ENCODE measurements at places on chromosomes 2 and 18.

DNA sequence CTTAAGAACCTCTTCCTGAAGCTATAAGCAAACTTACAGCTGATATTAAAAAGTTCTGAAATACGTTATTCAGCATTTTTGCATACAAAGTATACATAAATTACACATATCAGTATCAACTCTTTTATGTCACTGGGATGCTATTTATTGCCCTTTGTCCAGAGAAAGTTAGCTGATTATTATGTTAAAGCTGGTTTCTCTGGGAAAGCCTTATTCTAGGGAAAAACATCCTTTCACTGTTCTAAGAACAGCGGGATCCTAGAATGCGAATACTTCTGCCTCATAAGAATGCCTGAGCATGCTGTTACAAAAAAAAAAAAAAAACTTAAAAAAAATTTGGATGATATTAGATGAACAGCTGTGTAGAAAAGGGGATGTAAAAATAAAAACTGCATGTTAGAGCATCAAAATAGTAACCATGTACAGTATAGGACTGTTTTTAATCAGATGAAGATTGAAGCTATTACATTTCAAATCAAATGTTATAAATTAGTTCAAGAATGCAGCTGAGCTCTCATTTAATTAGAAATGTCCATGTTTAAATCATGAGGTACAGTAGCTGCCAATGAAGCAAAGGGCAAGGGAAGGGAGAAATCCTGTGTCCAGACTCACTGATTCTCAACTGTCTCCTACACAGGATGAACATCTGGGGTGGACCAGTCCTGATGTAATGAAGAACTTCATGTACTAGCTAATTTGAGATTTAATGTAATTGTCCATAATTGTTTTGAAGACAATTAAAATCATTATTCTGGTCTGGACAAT is 8.2 kb downstream of the FTCDNL1 start:
- DNase-seq = no peak

DNA sequence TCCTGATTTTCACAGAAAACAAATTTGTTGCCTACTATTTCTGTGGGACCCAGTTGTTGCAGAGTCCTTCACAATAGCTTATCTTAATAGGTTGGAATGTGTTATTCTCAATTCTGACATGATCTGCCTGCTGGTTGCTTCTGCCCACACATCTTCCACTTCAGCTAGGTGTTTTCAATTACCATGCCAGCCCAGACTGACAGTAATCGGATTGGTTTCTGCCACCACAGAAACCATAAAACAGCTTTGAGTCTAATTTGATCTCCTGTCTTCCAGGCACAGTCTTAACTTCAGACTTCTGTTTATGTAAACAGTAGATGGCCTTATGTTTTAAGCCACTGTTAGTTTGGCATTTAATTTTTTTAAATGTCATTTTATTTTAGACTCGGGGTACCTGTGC is 248.2 kb upstream of the RBMS1 start:
- DNase-seq = no peak

DNA sequence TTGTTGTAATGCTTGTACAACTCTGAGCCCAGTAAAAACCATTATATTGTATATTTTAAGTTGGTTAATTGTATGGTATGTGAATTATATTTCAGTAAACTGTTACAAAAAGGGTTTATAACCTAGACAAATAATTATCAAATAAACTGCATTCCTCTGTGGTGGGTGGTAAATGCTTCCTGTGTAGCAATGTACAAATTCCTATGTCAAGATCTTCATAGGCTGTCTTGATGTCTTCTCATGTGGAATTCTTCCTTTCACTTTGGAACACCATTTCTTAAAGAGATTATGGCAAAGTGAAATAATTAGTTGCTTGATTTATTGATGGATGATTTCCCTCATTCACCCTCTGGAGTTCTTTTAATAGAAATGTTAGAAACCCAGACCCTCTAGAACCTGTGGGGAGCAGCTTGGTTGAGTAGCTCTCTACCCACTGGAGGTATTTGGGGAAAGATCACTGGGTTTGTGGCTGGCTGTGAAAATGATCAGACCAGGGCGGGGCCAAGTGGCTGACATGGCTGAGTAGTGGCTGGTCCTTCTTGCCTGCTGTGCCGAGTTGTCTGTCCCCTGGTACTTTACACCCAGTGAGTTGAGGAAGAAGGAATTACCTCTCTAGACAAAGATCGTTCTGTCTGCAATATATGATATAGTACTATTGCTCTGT is 22.4 kb upstream of the MGAT5 start:
- DNase-seq = no peak

GRCh38 chr18:25062720-25063119 is 289.2 kb downstream of the ZNF521 start:
- no peak for DNase-seq

DNA sequence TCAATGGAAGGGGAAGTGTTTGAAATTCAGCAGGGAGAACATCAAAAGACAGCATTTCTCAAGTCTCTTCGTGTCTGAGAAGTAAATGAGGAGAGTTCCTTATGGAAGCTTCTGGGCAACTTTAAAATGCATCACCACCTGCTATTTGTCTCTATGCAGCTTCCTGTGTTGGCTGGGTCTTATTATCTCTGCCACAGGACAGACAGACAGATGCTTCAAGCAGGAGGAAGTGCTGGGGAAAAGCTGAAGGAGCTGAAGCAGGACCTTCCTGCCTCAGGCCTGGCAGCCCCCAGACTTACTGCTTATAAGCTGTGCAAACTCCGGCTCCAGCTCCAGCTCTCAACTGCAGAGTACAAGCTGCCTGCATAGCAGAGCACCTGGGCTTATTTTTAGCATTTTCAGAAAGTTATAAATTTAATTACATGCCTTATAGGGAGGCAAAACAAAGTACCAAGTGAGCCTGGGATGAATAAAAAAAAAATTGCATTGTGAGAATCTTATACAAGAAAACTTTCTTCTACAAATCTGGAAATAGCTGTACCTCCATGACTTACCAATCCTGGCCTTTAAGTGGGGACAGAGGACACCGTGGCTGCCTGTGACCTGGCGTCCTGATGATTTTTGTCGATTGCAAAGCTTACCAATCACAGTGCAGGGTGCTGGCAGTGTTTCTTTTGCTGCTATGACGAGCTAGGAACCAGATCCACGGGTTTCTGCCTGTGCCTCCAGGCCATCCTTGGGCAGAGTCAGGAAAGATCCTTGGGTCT is 206.3 kb downstream of the SEPTIN10 start:
- no peak for DNase-seq

GRCh38 chr2:10329880-10330699 is 27.4 kb downstream of the HPCAL1 start:
- peak; percentile 13 for DNase-seq

- DNase-seq = no peak
Measured at GRCh38 chr2:98607104-98607503, 1.2 kb downstream of the COA5 start.

Data from HS-5 (cell line).